ENCODE measurements at places on chromosomes 3 and 15.

DNA sequence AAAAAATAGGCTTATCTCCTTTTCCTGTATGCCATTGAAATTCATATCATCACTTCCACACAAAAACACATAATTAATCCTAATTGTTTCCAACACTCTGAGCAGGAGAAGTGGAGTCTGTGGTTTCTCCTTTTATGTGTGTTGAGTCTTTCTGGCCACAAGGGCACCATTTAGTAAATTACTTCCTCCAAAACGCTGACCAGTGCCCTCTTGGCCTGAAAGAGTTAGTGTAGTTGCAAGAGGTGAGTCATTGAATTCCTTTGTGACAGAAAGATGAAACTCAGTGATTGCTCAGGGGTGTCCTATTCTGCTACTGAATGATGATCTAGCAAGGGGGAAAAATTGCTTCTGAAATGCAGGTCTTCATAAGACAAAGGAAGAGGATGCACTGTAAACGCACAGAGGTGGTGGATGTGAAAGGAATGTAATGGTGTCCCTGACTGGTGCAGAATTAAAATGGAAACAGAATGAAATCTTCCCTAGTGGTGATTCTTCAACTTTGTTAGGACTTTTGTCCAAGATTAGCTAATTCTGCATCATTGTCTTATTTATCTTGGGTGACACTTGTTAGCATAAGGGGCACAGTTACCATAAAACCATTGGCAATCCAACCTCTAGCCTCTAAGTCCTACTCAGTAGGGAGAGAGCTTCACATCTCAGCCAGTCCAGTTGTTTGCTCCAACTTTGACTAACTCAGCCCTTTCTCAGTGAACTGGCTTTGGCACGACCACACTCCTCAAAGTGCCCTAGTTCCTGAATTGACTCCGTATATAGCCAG is 208.4 kb upstream of the NANOGP8 start:
- no peak for DNase-seq

DNA sequence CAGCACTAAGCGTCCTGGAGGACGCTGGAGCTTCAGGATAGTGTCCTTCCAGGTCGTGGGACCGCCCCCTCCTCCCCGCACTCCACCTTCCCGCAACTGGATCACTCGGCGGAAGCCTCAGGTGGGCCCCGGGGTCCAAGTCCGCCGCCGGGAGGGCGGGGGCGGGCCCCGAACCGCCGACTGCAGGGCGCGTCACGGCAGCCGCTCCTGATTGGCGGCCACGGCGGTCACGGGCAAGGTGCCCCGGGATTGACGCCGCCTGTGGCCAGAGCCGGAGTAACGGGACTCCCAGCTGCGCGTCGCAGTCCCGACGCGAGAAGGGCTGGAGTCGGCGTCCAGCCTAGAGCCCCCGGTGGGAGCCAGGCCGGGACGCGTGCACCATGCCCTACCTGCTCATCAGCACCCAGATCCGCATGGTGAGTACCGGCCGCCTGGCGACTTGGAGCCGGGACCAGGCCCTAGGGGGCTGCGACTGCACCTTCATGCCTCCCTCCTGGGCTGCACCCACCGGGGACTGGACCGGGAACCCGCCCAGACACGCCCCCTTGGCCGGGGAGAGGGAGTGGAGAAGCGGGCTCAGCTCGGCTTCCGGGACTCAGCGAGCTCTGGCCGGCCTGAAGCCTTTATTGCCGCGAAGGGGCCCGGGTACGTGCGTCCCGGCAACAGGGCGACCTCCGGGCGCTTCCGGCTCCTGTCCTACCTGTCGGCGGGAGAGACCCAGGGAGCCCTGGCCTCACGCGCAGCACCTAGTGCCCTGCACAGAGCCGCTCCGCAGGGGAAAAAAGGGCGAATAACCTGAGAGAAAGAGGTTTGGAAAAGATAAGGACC is at the start of gene GCHFR:
TSS of gene GCHFR (plus strand) at position 268 of the 828 bp plus-strand sequence. CDS start at position 381, 113 bp downstream.
- peak; percentile 44 for DNase-seq

- peak; percentile 48 for DNase-seq
Measured at GRCh38 chr3:129121016-129121791, 400 bp downstream of the RAB43 start.

DNA sequence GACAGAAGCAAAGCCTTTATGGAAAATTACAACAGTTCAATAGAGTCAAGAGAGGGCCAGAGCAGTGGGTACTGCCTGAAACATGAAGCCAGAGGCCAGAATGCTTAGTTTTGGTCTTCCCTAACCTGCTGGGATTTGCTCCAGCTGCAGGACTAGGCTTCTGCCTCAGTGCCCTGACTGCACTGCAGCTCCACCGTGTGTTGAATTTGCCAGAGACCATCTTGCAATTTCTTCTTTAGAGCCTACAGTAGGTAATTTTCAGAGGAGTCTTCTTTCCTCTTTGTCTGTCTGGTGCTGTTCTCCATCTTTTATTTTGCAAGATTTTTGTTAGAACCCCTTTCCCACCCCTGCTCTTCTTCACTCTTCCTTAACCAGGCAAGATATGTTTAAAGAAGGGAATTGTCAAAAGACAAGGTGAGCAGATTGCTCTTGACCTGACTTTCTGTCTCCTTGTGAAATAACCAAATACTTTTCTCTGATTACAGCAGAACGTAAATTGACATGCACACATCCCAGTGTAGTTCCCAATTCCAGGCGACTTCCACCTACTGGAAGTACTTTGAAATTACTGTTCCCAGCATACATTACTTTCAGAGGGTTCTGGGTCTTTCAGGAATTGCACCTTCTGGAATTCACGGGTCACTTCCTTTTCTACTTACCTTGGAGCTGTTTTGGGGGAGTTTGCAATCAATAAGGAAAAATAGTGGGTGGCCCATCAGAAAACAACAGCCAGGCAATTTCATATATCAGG is 161.2 kb downstream of the MINAR1 start:
- peak; percentile 27 for DNase-seq

GRCh38 chr3:72523429-72524151 is 324.7 kb downstream of the SHQ1 start:
- no peak for DNase-seq

GRCh38 chr3:70358978-70359580 is 46.6 kb upstream of the MDFIC2 start:
- peak; percentile 39 for DNase-seq

DNA sequence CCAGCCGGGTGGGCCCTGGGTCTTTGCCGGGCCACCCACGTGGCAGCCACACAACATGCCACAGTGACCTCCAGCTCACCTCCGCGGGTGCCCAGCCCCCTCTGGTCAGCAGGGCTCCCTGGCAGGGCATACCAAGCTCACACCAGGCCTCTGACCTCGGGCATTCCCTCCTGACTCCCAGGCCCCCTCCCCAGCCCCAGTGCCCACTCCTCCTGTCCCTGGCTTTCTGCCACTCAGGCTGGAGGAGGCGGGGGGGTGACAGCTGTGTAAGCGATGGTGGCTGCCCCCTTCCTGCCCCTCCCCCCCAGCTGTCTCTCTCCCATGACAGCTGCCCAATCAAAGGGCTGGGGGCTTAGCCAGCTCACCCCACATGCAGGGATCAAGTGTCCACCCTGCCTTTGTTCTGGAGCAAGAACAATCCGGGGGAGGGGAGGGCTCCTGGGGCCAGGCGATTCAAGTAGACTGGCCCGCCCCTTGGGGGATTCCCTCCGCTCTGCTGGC is 3.3 kb downstream of the PCBP4 start:
- DNase-seq: no peak

GRCh38 chr3:10515396-10515795 is 10.0 kb upstream of the ATP2B2 start:
- peak; percentile 3 for DNase-seq

DNA sequence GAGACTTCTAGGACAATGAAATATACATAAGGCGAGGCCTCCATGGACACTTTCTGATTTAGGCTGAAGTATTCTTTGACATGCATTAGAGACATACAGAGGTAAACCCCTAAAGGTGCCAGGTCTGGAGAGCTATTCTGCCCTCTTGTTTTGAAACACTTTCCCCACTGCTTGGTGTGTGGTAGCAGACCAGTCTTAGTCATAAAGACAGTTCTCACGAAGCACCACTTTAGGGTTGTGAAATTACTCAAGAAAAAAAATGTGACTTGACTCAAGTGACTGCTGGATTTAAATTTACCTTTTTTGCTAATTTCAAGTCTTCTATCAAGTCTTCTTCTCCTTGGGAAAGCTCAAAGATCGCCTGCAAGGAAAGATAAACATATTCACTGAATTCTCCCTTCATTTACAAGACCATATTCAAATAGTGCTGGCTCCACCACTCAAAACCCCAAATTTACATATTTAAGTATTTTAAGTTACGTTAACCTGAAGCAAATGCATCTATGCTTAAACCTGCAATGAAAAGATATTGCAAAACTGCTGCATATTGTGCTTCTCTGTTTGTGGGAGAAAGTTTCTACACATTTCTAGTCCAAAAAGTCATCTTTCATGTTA is 48.4 kb downstream of the ARHGEF3 start:
- DNase-seq: no peak

DNA sequence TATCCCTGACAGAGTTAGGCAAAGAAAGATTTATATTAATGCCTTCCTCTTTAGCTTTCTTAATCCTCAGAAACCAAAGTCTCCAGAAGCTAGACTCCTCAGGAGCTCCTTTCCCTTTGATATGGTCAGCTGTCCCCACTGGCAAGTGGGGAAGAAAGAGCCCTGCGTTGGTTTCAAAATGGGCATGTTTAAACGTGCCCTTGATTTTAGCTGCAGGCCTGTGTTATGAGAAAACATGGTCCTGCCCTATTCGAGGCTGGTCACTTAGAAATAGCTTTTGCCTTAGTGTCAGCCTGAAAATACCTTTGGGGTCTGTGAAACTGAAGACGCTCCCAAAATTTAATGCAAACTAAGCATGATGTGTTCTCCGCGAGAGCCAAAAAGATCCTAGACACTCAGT is 135.5 kb upstream of the RARB start:
- DNase-seq: no peak

DNA sequence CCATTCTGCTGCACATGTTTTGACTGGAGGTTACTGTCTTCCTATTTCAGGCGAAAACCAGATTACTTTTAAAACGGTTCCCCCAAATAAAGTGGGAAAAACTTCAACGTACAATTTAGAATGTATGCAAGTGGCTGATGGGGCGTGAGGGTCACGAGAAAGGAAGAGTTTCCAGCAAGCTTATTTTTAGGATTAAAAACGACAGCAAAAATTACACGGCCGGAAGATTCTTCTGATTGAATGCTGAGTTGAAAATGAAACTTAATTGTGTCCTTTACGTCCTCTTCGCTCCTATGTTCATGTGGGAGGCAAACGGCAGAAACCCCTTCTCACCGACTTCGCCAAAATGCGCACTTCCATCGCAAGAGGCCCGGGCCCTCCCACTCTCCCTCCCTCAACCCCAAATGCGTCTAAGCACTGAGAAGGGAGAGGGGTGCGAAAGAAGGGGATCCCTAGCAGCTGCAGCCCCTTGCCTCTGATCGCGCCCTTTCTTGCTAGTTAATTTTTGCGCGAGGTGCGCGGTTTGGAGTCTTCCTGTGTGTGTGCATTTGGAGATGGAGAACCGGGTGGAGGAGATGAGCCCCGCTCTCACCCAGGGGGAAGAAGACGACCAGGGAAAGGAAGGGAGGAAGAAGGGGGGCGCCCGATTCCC is 656 bp downstream of the CD47 start:
- DNase-seq: peak; percentile 43

GRCh38 chr3:125072301-125072700 is 16.5 kb upstream of the HEG1 start:
- DNase-seq: no peak

GRCh38 chr3:124859025-124859424 is 28.1 kb downstream of the ITGB5 start:
- DNase-seq: no peak

DNA sequence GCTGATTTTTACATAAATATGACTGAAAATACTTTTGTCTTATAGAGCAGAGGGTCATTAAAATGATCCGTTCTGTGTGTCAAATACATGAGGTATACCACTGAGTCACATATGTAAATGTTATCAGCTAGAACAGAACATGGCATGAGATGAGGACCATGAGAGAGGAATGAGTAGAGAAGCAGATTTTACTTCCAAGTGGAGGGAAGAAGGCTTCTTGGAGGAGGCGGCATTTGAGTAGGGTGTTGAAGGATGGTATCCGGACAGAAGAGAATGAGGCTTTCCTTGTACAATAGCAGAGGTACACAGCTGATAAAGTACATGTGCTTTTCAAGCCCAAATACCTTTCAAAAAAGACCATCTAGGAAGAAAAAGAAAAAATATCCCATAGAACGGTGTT is 4.8 kb downstream of the LIPC start:
- no peak for DNase-seq

- no peak for DNase-seq
Measured at GRCh38 chr3:36408146-36408545, 27.8 kb downstream of the STAC start.

- DNase-seq: no peak
Measured at GRCh38 chr3:50625231-50626182, 8.6 kb downstream of the MAPKAPK3 start.

- no peak for DNase-seq
Measured at GRCh38 chr3:198030726-198031125, 70.7 kb downstream of the LMLN start.

GRCh38 chr3:14150078-14150477 is 25.2 kb downstream of the TMEM43 start:
- no peak for DNase-seq

DNA sequence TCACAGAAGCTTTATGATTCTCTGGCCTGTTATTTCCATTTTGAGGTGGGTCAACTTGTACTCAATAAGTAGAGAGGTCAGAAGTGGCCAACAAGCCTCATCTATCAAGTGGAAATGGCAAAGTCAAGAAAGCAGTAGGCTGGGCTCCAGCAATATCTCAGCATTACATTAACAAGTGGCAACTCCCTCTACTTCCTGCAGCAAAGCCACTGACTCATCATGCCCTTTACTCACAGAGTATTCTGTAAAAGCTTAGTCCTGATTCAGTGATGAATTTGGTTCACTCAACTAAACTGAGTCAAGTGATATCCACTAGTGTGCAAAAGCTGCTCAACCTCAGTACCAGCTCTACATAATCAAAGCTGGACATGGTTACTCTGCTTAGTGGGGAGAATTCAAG is 954.6 kb downstream of the EPHA3 start:
- no peak for DNase-seq

GRCh38 chr15:93819826-93820225 is 411.5 kb upstream of the MCTP2 start:
- DNase-seq: no peak

DNA sequence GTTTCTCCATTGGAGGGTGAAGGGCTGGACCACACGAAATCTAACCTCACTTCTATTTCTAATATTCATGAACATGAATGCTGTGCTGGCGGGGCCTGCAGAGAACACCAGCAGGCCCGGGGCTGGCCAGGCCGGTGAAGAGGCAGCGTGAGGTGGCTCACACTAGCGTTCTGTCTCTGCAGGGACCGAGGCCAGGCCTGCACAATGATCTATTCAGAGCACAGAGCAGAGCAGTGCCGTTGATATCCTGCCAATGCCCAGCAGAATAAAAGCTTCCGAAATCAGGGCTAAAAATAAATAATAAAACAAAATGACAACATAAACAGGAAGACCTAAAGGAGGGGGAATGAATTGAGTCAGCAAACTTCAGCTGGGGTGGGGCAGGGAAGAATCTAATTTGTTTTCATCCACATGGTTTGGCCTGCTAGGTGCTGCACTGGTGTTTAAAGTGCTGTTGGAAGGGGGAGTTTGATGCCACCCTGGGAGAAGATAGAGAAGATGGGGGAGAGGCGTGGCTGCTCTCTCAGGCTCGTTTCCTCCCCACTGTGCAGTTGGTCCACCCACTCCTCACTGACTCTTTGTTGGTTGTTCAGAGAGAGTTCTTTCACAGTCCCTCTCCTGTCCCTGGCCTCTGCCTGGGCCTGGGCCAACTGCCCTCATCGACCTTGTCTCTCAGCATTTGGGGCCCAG is 837.1 kb downstream of the AGBL1 start:
- peak; percentile 96 for DNase-seq
